ENCODE measurements at places on chromosomes 12 and 14. TPM values are rescaled to one million over a fixed set of nuclear protein-coding genes. Genes with fewer than 3 reads are reported as not detected.

GRCh38 chr14:27245947-27246346 is 648.1 kb upstream of the NOVA1 start:
- H3K4me3 ChIP-seq = no peak overlapping the region
- no peaks in the 10 kb centered on the region for H3K27me3 ChIP-seq
- H3K36me3 ChIP-seq = no peaks in the 10 kb centered on the region
- DNase-seq = no peak

The SLC11A2 gene
- total RNA-seq = 49.3 TPM

The UBE2N gene
- 78.6 TPM for total RNA-seq

DNA sequence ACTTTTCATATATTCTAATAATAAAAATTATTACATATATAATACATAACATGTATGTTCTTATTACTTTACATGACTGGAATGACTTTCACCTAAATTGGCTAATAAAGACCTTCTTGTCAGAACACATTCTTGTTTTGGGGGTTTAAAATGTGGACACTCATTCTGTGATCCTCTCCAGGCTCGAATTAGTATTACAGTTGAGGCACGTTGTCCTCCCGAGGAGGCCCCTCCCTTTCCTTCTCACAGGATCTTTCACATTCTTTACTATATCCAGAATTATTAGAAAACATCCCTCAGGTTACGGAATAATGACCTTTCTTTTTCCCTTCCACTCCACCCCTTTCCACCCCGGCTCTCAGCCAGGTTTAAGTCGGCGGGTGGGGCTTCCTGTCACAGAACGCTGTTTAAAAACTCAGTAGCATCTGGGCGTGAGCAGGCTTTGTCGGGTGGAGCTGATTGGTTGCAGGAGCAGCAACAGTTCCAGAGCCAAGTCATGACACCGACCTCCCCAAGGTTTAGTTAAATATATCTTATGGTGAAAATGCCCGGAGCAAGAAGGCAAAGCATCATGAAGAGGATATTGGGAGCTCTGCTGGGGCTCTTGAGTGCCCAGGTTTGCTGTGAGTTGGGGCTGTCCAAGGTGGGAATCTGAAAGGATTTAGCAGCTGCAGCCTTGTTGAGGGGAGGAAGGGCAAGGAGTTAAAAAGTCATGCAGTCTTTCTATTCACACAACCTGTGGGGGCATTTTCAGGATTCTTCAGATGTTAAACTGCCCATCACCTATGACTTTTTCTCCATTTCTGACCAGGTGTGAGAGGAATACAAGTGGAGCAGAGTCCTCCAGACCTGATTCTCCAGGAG is 396.7 kb upstream of the OR4E1 start:
- no peaks in the 10 kb centered on the region for H3K27me3 ChIP-seq
- DNase-seq = peak; percentile 74
- H3K36me3 ChIP-seq = no peaks in the 10 kb centered on the region
- peaks cover 13% of the 10 kb centered on the region for H3K4me1 ChIP-seq
- H3K27ac ChIP-seq = peak overlapping the region; percentile 63
- peak overlapping the region; percentile 83 for H3K4me3 ChIP-seq

GRCh38 chr14:62706217-62706616 is 339.0 kb downstream of the KCNH5 start:
- no peak overlapping the region for H3K27ac ChIP-seq
- H3K27me3 ChIP-seq = no peaks in the 10 kb centered on the region
- H3K4me3 ChIP-seq = no peak overlapping the region

- no peak for DNase-seq
- no peaks in the 10 kb centered on the region for H3K4me1 ChIP-seq
- no peak overlapping the region for H3K4me3 ChIP-seq
- no peaks in the 10 kb centered on the region for H3K27me3 ChIP-seq
- H3K36me3 ChIP-seq = no peaks in the 10 kb centered on the region
Observed at GRCh38 chr12:124218243-124218560, 76.7 kb upstream of the RFLNA start.

- no peak for DNase-seq
- H3K4me3 ChIP-seq = peak overlapping the region; percentile 88
- no peaks in the 10 kb centered on the region for H3K27me3 ChIP-seq
- H3K4me1 ChIP-seq = peaks cover 24% of the 10 kb centered on the region
Observed at GRCh38 chr14:77707355-77707723, 484 bp downstream of the ALKBH1 start.

- DNase-seq = no peak
- H3K36me3 ChIP-seq = no peaks in the 10 kb centered on the region
- no peak overlapping the region for H3K4me3 ChIP-seq
- no peak overlapping the region for H3K27ac ChIP-seq
Observed at GRCh38 chr14:72557671-72558070, 336.2 kb downstream of the DPF3 start.

DNA sequence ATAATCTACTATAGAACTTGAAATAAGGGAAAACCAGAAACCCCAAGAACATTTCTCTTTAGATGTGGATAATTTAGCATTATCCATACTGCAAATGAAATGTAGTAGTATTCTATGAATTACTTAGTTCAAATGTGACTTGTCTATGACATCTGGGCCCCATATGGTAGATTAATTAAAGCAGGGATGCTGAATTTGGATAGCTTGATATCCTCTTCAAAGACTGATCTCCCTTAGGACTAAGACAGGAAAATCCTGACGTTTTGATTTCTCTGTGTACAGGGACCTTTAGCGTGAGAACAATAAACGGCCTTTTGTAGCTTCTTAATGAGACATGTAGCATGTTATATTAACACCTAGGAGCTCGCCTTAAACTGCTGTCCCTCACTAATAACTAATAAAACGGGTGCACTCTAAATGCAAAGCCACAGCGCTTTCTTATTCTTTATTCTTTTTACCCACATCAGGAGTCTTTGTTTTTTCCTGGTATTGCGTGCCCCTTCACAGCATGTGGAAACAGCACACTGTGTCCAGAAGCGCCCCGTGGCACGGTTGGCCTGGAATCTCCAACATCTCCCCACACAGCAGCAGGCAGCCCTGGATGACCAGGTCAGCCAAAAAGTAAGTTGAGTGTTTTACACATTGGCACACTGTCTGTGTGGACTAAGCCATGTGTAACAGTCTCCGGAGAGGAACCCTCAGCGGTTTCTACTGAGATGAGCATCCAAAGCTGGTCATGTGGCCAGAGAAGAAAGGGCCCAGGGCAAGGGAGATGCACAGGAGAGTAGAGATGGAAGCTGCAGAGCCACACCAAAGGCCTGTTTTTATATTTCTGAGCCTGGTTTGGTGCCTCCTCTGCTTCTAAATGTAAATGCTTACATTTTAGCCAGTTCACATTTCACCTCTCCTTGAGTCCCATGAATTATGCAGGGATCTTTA is 93.1 kb downstream of the SRGAP1 start:
- no peak for DNase-seq
- H3K4me1 ChIP-seq = no peaks in the 10 kb centered on the region
- H3K27ac ChIP-seq = no peak overlapping the region
- H3K36me3 ChIP-seq = no peaks in the 10 kb centered on the region
- peaks cover 3% of the 10 kb centered on the region for H3K27me3 ChIP-seq

The KRT5 gene
- not detected for total RNA-seq

DNA sequence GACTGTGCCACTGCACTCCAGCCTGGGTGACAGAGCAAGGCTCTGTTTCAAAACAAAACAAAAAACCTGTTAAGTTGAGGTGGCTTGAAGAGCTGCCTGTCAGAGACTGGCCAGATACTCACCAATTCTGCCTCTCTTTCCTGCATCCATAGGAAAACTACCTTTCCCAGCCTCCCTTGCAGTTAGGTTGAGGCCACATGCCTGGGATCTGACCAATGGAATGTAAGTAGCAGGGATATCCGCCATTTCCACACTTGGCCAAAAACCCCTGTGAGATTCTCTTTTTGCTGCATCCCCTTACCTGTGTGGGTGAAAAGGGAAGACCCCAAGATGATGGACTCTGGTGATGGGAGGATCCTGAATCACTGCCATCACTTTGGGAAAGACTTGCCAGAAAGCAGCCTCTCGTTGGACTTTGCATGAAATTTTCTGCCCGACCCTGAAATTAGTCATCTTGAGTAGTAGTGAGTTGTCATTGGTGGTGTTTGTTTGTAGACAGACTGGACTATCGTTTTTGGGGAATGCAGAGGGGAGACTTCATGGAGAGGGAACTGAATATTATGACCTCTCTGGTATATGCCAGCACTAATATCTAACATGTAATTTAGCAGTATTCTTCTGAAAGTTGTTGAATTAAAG is 14.0 kb downstream of the GPR68 start:
- H3K4me3 ChIP-seq = peak overlapping the region; percentile 21
- H3K4me1 ChIP-seq = peaks cover 81% of the 10 kb centered on the region
- no peaks in the 10 kb centered on the region for H3K27me3 ChIP-seq
- H3K27ac ChIP-seq = peak overlapping the region; percentile 53
- DNase-seq = no peak

- no peaks in the 10 kb centered on the region for H3K27me3 ChIP-seq
- no peak overlapping the region for H3K4me3 ChIP-seq
- H3K27ac ChIP-seq = no peak overlapping the region
- no peaks in the 10 kb centered on the region for H3K36me3 ChIP-seq
- DNase-seq = no peak
- no peaks in the 10 kb centered on the region for H3K4me1 ChIP-seq
Observed at GRCh38 chr12:32125455-32126084, 18.9 kb downstream of the BICD1 start.

DNA sequence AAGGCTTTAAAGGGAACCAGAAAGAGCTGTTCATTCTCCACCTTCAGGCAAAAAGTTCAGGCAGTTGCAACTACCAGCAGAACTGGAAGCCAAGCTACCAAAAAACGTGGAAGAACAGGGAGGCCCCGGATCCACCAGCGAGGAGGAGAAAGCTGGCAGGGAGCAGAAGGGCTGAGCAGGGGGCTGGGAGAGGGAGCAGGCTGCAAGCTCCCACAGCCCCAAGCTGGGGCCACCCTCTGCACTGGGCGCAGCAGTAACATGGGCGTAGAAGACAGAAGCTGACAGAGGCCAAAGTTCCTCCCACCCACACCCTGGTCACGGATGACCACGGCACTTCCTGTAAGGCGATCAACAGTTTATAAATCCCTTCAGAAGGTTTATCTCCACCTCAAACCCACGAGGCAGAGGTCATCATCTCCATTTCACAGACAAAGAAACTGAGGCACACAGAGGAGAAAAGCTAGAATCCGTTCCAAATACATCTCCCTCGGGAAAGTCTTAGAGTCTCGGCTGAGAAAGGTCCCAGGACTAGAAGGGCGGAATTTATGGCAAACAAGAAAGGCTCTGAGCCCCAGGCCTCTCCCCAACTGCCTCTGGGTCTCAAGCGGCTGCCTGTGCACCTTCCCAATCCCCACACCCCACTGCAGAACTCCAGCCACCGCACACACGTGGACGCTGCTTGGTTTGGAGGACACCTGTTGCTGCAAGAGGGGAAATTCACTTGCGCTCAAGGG is 1.8 kb downstream of the CCDC85C start:
- H3K27ac ChIP-seq = no peak overlapping the region
- no peak for DNase-seq
- peaks cover 16% of the 10 kb centered on the region for H3K4me1 ChIP-seq

DNA sequence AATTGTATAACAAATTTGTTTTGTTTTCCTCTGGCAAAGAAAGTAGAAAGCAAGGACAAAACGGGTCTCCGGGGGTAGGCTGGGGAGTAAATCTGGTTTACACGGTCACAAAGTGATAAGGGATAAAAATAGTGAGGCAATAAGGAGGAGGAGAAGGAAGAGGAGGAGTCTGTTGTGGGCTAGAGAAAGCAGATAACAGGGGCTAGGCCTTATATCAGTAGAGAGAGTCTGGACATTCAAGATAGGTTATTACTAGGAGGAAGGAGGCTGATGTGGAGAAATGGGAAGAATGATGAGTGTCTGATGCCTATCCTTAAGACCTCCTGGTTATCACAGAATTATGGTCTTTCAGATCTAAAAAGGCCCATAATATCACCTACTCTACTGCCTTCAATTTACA is 83.2 kb upstream of the SSTR1 start:
- DNase-seq = no peak
- no peaks in the 10 kb centered on the region for H3K36me3 ChIP-seq
- H3K27me3 ChIP-seq = no peaks in the 10 kb centered on the region
- no peak overlapping the region for H3K4me3 ChIP-seq
- no peak overlapping the region for H3K27ac ChIP-seq
- H3K4me1 ChIP-seq = no peaks in the 10 kb centered on the region

DNA sequence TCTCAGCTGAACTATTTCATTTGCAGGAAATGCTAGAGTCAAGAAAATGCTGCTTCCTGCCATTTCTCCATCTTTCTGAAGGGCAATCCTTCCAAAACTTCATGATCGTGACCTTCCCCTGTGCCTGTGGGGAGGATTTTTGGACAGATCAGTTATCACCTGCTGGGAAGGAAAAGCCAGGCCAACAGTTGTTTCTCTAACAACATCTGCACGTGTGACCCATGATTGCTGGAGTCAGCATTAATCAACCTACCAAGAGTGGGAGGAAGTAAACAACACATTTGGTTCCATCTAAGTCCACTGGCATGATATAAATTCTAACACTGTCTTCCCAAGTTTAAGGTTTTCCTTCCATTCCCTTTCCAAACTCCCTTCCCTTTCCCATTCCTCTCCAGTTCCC is 172.7 kb downstream of the APAF1 start:
- H3K36me3 ChIP-seq = no peaks in the 10 kb centered on the region
- no peaks in the 10 kb centered on the region for H3K4me1 ChIP-seq
- H3K27ac ChIP-seq = no peak overlapping the region
- no peak overlapping the region for H3K4me3 ChIP-seq
- H3K27me3 ChIP-seq = no peaks in the 10 kb centered on the region

The RGS6 gene
- total RNA-seq = not detected

DNA sequence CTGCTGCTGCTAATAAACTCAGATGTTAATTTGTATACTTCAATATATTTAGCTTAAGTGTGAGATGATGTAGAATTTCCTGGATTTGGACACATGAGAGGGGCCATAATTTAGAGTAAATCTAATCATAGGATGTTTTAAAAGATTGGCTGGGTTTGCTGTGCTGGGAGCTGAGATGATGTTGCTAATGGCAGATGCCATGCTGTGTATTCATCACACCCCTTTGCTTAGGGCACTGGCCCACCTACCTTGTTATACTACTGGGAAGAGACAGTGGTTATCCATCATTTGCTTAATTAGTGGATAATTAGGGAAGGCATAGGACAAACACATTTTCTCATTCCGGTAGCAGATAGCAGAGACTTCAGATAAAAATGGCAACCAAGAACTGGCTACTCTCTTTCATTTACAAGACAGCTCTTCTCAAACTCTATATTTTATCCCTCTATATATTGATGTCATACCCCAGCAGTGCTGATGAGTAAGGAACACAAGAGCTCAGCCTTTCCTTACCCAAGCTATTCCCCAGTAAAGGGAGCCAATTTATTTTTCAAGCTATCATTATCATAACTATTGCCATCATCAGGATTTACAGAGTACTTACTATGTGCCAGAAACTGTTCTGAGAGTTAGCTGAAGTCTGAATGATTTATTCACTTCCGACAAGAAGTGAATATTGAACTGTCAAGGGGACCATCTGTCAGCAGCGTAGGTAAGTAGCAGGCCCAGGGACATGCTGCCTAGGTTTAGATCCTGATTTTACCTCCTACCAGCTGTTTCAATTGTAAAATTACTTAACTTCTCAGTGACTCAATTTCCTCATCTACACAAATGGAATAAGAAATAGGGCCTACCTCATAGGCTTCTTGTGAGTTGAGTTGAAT is 204.6 kb upstream of the FLRT2 start:
- no peaks in the 10 kb centered on the region for H3K36me3 ChIP-seq
- no peaks in the 10 kb centered on the region for H3K27me3 ChIP-seq
- no peak overlapping the region for H3K27ac ChIP-seq
- no peak overlapping the region for H3K4me3 ChIP-seq

Measured in naive thymus-derived CD4-positive, alpha-beta T cell (primary cell).